ENCODE measurements at places on chromosomes 5 and 9.

- DNase-seq, result no peak
Observed at GRCh38 chr5:73381590-73382400, 66.8 kb downstream of the FOXD1 start.

DNA sequence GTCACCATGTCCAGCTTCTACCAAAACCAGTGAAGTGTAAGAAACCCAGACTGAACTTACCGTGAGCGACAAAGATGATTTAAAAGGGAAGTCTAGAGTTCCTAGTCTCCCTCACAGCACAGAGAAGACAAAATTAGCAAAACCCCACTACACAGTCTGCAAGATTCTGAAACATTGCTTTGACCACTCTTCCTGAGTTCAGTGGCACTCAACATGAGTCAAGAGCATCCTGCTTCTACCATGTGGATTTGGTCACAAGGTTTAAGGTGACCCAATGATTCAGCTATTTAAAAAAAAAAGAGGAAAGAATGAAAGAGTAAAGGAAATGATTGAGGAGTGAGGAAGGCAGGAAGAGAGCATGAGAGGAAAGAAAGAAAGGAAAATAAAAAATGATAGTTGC, 19.8 kb downstream of the IL7R start:
- no peak for DNase-seq

DNA sequence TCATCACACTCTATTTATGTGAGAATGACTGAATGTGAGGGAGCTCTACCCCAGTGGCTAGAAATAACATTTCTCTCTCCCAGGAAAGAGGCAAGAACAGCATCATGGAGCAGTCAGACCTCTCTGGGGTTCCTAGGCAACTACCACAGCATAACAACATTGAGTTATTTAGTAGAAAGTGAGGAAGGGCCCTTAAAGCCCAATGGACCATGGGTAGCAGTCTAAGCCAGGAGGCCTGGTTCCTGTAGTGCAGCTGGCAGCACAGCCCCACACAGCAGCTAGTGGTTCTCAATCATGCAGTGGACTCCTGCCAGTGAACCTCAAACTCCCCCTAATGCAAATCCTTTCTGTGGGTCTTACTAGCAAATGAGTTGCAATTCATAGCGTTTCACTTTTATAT, 55.3 kb downstream of the SPEF2 start:
- DNase-seq, result no peak

GRCh38 chr9:6243746-6244145, 28.1 kb downstream of the IL33 start:
- no peak for DNase-seq

DNA sequence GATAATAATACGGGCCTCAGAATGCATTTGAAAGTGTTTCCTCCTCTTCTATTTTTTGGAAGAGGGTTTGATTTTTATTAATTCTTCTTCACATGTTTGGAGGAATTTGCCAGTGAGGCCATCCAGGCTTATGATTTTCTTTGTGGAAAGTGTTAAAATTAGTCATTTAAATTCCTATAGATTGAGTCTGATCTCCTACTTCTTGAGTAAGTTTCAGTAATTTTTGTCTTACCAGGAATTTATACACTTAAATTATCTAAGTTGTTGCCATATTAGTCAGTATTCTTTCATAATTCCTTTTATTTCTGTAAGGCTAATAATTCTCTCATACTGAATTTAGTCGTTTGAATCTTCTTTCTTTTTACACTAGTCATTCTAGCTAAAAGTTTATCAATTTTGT, 25.2 kb upstream of the HAPLN1 start:
- DNase-seq, result no peak

DNA sequence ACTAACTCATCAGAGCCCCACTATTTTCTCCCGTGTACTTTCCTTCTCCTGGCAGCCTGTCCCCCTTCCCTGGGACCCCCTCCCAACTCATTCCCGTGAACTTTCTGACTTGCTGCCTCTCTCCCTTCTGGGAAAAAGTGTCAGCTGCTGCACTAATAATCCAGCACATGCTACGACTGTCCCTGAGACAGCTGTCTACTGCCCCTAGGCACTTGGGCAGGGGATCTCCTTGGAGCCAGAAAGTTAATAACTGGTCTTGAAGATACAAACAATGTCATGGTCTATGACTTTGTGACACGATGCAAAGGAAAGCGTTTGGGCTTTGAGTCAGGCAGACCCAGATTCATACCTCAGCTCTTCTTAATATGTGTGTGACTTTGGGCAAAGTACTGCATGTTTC, 10.1 kb upstream of the RNF183 start:
- DNase-seq, result no peak

- DNase-seq, result peak; percentile 93
Observed at GRCh38 chr5:178204182-178204934, at the start of gene HNRNPAB. HNRNPAB (plus strand) TSS chr5:178204533; CDS start chr5:178204838, 305 bp downstream.

DNA sequence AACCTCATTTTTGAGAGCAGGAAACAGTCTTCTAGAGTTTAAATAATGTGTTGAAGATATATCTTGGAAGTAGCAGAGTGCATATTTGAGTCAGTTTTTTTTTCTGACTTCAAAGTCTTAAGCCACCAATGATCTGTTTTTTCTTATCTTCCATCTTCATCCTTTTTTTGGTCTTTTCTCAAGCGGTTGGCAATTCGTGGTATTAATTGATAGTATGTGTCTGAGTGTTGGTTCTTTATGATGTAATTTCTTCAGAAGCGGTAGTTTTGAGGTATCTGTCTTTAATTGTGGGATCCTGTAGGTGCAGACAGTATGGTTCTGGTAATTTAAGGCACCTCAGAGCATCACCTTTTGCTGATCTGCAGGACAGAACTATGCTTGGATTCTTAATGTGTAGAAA, 3.9 kb downstream of the CSNK1G3 start:
- DNase-seq, result no peak

DNA sequence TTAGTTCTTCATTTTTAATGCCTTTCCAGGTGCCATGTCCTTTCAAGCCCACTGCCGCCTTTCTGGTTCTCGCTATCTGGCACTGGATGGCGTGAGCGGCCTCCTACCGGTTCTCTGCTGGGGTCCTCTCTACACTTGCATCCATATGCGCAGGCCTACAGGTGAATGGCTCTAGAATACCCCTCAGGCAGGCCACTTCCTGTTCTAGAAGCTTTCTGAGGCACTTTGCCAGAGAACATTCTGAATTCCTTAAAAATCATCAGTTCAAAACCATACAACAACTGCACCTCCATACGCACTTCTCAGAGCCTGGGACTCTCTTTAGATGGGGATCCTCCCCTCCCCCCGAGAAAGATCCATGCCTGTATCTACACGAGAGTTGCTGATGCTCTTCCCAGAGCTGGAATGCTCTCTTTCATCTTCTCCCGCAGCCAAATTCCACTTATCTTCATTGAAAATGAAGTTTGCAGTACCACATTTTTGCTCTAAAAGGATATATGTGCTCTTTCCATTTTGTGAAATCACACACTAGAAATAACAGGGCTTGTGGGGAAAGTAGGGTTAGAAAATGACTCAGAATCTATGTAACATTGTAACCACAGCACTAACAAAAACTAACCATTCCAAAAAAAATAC, 1.4 kb upstream of the LHFPL2 start:
- no peak for DNase-seq

- DNase-seq, result no peak
Observed at GRCh38 chr9:121735793-121736770, 84.6 kb downstream of the DAB2IP start.

DNA sequence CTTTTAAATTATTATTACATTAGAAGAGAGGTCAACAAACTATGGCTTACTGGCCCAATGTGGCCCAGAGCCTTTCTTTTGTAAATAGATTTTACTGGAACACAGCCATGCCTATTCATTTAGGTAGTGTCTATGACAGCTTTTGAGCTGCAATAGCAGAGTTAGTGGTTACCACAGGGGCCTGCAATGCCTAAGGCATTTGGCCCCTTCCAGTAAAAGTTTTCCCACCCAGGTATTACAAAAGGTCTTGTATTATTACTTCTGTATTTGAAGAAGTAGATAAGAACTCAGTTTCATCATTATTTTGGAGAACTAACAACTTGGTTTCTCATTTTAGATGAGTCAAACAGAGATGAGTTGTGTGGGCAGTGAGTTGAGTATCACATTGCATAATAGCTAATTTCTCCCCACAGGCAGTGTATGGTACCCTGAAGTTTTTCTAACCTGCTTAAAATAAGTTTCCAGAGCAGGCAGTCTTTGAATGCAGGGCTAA, 9.5 kb downstream of the MTRR start:
- no peak for DNase-seq

DNA sequence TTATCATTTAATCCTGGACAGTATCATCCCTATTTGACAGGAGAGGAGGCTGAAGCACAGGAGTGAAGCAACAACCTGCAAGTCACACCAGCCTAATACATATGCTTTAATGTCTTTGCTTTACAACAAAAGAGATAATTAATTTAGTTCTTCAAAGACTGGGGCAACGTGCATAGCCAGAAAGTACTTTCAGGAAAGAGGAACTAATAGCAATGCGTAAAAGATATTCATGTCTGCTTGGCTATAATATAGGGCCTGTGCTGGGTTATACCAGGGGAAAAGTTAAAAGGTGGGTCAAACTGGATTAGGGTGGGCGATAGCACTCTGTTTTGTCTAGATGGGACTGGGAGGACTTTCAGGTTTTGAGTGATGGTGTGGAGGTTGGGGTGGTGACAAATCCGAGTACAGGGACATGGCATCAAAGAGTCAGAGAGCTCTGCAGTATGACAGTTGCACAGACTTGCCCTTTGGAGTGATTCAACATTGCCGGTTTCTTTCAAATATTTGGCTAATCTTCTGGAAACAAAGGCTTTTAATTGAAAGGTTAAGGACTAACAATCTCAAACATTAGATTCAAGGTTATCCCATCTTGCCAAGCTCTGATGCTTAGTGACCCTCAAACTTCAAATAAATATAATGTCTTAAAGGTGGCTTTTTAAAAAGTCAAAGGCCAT, 11.9 kb downstream of the DAB2 start:
- DNase-seq, result no peak

GRCh38 chr5:24094081-24094679, 550.6 kb downstream of the CDH10 start:
- no peak for DNase-seq

GRCh38 chr5:66249920-66250319, 105.8 kb downstream of the SREK1 start:
- DNase-seq, result no peak

- no peak for DNase-seq
Observed at GRCh38 chr5:180817893-180818674, 15.5 kb upstream of the MGAT1 start.

DNA sequence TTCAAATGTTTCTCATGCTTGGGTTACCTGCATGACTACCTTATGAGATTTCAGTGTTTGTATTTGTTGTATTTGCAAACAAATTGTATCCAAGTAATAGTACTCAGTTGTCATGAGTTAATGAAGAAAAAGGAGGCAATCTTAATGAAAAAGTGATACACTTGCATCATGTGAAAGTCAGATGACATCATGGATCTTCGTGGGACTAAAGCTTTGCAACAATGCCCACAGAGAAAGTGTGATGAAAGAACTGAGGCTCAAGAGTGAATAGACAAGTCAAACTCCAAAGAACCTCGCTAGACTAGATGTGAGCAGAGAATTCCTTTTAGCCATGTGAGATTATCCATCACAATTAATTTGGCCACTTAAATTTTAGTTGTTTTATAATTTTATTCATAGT, 75.4 kb upstream of the ADRB2 start:
- no peak for DNase-seq

DNA sequence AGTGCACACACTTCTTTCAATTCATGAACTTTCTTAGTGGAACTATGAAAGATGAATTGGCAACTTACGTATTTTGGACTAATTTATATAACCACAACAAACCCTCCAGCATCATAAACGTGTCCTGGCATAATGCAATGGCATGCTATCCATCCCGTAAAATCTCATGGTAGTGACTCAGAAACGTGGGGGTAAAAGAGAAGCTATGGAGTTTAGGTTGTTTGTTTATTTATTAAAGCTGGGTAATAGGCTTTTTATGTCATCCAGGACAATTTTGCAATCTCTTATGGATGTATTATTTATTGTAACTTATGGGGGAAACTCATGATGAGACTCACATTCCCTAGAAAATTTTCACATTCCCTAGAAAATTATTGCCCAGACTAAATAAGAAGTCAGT, 106.3 kb downstream of the GDA start:
- no peak for DNase-seq

GRCh38 chr5:159095151-159095721, 4.5 kb downstream of the EBF1 start:
- DNase-seq, result no peak

GRCh38 chr5:169563369-169563768, 20.2 kb upstream of the SPDL1 start:
- no peak for DNase-seq

GRCh38 chr5:76542887-76543690, 80.1 kb downstream of the F2RL2 start:
- peak; percentile 9 for DNase-seq

DNA sequence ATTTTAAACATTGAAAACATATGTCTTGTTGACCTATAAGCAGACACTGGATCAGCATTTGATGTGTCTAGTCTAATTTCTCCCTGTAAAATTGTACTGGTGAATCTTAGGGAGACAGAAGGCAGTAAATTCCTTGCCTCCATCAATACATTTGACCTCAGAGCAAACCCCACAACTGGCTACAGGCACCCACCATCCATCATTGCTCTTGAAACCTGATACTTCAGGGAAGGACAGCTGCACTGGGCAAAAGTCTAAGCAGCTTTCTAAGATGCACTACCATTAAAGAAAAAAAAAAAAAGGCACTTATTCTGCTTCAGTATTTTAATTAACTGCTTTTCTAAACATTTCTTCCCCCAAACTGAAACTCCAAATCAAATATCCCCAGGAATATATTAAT, 1051.3 kb upstream of the DMAC1 start:
- no peak for DNase-seq

DNA sequence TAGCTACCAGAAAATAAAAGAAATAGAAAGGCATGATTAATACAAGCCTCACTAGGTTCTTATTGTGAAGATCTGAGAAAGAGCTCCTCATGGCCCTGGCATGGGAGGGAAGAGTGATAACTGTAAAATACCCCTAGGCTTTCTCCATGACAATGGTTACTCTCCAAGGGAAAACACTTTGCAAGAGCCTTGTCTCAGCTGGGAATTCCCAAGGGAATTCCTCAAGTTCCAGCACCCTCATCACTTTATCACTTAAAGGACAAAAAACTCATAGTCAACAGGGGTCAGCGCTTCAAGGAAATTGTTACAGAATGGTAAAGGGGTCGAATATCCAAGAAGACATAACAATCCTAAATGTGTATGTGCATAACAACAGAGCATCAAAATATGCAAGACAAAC, 21.2 kb downstream of the SYK start:
- no peak for DNase-seq

- no peak for DNase-seq
Observed at GRCh38 chr5:138334867-138335447, 3.1 kb upstream of the FAM53C start.

- DNase-seq, result no peak
Observed at GRCh38 chr5:53201746-53202145, 92.2 kb upstream of the MOCS2 start.

- DNase-seq, result no peak
Observed at GRCh38 chr5:161403996-161404395, 142.5 kb downstream of the GABRB2 start.

DNA sequence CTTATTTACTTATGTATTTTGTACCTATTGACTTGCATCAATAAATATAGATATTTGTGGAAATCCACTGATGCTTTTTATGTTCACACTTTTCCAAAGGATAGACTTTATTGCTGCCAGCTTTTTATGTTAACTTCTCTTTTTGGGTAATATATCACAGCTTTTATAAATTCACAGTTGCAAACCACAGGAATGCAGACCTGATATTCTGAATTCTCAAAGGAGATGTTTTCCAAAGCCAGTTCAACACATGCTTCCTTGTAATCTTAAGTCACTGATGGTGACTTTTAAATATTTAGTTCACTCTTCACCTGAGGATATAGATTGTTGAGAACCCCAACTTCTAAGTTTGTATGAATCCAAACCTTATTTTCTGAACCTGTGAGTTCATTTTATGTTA, 223.4 kb upstream of the PRR16 start:
- DNase-seq, result no peak
